ENCODE measurements at places on chromosomes 12 and 14.

DNA sequence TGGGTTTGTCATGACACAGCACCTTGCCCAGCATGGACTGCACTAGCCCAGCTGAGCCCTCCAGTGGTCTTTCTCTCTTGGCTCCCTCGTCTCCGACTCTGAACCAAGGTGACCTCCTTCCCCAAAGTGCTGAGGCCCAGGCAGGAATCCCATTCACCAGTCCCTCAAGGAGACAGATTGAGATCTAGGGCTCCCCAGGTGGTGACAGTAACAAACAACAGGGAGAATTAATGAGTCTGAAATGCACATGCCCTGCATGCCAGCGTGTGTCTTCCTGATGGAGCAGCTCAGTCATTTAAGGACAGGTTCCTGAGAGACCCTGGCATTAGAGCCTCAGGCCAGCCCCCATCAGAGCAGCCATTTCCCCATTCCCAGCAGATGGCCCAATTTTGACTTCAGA is 51.4 kb upstream of the OAS1 start:
- no peak for DNase-seq

GRCh38 chr12:106863189-106863588 is 88.7 kb downstream of the RIC8B start:
- DNase-seq = no peak

DNA sequence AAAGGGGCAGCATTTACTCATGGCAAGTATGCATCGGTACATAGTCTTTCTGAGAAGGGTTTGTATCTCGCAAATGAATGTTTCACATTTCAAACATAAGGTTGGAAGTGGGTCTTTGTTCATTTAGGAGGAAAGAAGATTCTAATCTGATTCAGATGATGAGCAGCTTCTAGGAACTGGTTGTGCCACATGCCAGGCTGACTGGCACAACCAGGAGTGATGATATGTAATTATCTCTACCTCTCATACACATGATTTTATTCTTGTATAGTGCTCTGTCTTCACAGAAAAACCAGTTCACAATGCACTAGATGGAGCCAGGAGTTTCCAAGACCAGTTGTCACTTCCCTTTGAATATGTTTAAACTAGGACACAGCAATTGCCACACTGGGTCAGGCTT is 13.7 kb upstream of the BEST3 start:
- DNase-seq = no peak

- no peak for DNase-seq
Measured at GRCh38 chr14:106842687-106843086, 1316.3 kb downstream of the TMEM121 start.

GRCh38 chr14:90626550-90626949 is 189.7 kb downstream of the TTC7B start:
- no peak for DNase-seq

DNA sequence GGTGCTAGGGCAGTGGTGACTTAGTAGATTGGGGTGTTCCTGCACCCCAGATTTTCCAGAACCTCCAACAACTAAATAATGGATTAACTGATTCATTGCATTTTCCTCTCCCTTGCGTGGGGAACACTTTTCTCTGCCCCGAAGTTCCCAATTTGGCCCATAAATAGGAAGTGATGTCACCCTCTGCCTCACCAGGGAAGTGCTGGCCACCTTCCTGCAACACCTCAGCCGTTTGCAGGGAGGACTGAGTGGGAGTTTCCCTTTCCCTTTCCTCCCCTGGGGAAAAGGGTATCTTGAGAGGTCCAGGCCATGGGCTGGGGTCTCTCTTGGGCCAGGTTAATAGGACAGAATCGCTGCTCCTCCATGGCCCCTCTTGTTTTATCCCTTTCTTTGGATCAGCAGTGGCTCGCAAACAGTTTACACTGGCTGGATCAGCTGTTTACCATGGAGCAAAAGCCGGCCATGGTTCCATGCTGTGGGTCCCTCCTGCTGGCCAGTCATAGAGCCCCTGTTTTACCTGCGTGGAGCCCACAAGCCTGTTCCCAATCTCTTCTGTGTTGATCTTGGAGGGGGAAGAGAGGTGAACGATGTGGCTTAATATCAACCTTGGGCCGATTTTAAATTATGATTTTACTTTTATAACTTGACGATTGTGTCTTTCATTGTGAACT is 91.6 kb upstream of the VRK1 start:
- no peak for DNase-seq
